CD4-positive, alpha-beta T cell treated with Interleukin-17A for 1 hour (primary cell): ENCODE measurements at places on chromosomes 6 and 20.

DNA sequence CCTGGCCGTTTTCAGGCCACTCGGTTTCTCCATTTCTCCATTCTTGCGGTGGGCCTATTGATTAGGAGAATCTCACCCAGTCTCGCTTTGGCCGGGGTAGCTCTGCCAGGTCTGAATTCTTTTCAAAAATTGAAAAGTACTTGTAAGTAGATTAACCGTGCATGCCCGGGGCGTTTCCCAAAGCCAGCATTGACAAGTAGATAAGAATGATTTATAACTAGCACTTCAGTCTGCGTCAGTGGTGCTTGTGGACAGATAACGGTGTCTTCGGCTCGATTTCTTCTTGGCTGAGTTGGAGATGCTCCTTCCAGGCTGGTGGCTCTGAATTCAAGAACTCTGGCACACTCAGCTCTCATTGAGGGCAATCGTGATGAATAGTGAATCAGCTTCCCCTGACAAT, 29.0 kb downstream of the SLC24A3 start:
- no peak for DNase-seq

GRCh38 chr6:105588123-105588710, 185.3 kb upstream of the PREP start:
- no peak for DNase-seq

DNA sequence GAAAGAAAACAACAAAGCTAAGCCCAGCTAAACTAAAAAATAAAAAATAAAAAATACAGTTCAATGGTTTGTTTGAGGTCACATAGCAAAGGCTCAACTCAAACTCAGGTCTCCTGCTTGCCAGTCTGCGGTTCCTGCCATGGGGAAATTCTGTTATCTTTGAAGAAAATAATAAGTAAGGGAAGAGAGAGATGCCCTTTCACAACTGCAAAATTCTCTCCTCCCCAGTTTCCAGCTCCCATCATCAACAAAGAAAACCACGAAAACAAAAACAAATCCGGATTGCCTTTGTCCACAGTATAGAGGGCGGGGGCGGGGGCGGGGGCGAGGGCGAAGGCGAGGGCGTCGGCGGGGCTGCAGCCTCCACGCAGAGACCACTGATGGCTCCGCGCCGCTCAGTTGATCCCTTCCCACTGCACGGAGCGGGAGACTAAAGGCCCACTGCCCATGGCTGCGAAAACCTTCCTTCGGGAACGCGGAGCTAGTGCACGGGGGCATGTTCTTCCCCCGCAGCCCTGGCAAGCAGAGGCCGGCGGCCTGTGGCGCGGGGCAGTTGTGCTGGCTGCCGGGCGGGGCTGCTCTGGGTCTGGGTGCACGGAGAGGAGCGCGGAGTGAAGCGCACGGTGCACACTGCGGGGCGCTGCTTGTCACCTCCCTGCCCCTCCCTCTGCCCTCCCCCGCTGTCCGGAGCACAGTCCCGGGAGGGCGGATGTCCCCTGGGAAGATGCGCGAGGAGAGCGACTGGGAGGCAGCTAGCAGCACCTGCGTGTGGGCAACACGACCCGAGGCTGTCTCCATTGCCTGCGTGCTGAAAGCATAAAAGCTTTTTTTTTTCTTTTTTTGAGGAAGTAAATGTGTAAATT, 54.1 kb upstream of the TPD52L1 start:
- DNase-seq = peak; percentile 23

DNA sequence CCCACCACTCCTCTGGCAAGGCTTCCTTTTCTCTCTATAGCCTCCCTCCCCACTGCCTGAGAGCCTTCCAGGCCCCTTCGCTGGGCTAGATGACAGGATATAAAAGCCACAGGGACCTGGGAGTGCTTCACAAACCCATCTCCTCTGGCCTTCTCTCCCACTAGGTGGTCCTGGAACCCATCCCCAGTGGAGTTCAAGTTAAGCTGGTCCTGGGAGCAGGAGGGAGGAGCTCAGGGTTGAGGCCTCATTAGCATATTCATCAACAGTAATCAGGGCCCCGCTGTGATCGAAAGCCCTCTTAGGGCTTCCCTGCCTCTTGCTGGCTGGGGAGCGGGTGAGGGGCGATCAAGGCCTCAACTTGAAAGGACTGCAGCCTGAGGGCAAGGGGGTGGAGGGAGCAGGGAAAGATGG, 9.1 kb downstream of the EBF4 start:
- no peak for DNase-seq

DNA sequence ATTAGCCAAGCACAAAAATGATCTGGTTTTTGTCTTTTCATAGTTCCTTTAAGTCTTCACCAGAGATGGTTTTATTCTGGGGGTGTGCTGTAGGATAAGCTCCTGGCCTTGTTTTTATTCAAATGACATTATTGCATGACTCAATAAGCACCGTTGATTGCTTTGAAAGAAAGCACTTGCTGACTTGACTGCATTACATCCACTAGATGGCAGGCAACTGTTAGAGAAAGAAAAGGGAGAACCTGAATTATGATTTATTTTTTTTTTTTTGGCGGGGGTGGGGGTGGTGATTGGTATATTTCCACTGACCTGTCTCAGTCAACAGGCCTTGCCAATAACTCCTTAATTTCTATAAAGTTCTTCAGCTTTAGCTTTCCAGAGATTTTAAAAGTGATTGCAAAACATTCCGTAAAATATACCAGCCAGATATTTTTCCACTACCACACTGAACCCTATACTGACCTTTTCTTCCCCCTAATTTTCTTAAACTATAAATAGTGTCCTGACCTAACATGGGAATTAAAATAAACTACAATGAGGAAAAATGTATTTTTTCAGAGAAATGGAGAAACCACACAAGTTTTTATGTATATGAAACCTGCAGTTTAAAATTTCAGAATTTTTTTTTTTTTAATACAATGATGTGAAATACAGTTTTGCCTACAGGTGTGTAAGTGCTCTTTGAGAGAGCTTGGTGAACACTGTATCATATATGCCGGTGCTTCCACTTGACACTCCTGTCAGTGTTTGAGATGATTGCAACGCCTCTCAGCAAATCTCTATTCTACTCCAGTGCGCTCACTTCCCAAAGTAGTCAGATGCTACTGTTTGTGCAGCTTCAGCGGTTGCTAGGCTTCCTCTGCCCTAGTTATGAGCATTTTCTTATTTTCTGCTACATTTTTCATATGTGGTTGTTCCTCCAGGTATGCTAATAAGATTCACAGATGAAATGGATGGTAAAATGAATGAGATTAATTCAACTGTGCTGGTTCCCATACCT, 274.3 kb downstream of the CD109 start:
- DNase-seq = no peak

DNA sequence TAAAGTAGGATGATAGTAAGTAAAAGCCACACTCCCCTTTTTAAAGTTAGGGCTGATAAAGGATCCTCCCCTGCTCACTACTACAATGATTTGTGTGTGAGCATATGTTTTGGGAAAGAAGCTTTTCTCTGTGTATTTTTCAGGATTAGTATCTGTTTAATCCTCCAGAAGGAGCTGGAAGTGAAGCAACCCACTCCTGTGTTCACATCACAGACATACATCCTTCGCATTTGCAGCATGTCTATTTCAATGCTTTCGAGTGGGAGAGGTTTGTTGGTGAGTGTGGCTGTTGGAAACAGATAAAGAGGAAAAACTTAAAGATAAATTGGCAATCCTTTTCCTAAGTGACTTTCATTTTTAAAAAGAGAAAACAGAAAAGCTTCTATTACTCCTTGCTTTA, 31.6 kb upstream of the RGS17 start:
- no peak for DNase-seq

GRCh38 chr6:109059571-109060021, 35.0 kb downstream of the SESN1 start:
- peak; percentile 76 for DNase-seq
